ENCODE measurements at places on chromosomes 1 and 21. TPM values are rescaled to one million over a fixed set of nuclear protein-coding genes. Genes with fewer than 3 reads are reported as not detected.

- H3K27ac ChIP-seq = no peak overlapping the region
- no peaks in the 10 kb centered on the region for H3K4me1 ChIP-seq
- no peak for DNase-seq
- H3K4me3 ChIP-seq = no peak overlapping the region
- no peaks in the 10 kb centered on the region for H3K36me3 ChIP-seq
- no peaks in the 10 kb centered on the region for H3K27me3 ChIP-seq
Measured at GRCh38 chr1:42290130-42290529, 44.9 kb downstream of the FOXJ3 start.

DNA sequence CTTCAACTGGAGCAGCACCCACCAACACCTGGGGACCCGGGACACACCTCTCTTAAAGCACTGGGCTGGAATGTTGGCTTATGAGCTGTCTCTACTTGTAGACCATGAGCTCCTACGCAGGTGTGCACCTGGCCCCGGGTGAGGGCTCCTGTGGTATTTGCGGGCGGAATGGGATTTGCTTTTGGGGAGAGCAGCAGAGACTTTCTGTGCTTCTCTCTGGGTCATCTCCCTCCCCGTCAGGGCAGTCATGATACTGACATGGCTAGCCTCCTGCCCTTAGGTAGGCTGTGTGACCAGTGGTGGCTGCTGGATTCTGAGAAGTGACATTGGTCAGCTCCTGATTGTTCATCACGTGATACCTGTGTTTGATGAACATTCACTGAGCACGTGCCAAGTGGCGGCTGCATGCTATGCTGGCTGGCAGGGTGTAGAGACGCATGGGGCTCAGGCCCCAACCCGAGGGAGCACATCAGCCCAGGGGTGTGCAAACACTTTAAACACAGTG lies 9.0 kb upstream of the ZBTB21 start:
- H3K4me3 ChIP-seq = no peak overlapping the region
- H3K27ac ChIP-seq = no peak overlapping the region
- H3K27me3 ChIP-seq = no peaks in the 10 kb centered on the region
- H3K36me3 ChIP-seq = no peaks in the 10 kb centered on the region
- H3K4me1 ChIP-seq = no peaks in the 10 kb centered on the region
- DNase-seq = no peak

DNA sequence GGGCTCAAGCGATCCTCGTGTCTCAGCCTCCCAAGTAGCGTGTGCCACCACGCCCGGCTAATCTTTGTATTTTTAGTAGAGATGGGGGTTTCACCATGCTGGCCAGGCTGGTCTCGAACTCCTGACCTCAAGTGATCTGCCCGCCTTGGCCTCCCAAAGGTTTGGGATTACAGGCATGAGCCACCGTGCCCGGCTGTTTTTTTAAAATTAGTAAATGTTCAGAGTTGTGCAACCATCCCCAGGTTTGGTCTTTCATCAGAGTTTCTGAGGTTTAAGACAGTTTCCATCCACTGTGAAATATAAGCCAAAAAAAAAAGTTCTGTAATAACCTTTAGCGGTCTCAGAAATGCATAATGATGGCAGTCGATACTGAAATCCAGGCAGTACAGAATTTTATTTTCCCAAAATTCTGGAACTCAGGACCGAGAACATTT lies 550 bp upstream of the SYT11 start:
- peaks cover 35% of the 10 kb centered on the region for H3K4me1 ChIP-seq
- H3K4me3 ChIP-seq = peak overlapping the region; percentile 94
- peak overlapping the region; percentile 88 for H3K27ac ChIP-seq
- DNase-seq = peak; percentile 1

- no peaks in the 10 kb centered on the region for H3K27me3 ChIP-seq
- no peak overlapping the region for H3K27ac ChIP-seq
- H3K4me3 ChIP-seq = no peak overlapping the region
- no peaks in the 10 kb centered on the region for H3K4me1 ChIP-seq
- no peaks in the 10 kb centered on the region for H3K36me3 ChIP-seq
Measured at GRCh38 chr1:50829014-50829958, 130.8 kb downstream of the FAF1 start.

GRCh38 chr1:39089931-39090521 lies 63.9 kb downstream of the NDUFS5 start:
- DNase-seq = no peak
- H3K27ac ChIP-seq = no peak overlapping the region
- no peaks in the 10 kb centered on the region for H3K36me3 ChIP-seq
- H3K4me1 ChIP-seq = peaks cover 5% of the 10 kb centered on the region

The SPRR5 gene
- polyA plus RNA-seq = not detected

The C2CD2 gene
- 1.8 TPM for polyA plus RNA-seq

DNA sequence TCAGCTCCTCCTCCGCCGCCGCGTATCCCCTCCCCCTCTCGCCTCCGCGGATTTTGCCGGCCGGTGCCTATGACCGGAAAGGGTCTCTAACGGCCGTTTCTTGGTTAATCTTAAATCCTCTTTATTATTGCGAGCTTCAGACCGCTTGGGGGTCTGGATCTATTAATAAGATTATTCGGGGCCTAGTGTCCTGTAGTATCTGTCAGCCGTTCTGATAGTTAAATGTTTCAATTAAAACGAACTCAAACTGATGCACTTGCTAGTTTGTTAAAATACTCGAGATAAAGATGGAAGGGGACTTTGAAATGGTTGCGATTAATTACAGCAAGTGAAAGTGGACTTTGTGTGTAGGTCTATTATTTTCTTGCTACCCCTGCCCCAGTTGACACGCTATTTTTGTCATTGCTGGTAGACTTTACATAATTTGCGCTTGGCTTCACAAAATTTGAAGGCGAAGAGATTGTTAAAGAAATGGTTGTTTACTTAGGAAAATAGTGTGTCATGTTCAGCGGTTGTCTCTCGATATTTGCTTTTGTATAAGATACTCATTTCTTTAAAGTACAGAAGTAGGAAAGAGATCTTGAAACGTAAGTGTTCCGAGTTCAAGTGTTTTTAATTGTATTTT lies 779 bp downstream of the SON start:
- peaks cover 37% of the 10 kb centered on the region for H3K4me1 ChIP-seq
- H3K27ac ChIP-seq = peak overlapping the region; percentile 100
- peak; percentile 55 for DNase-seq
- H3K27me3 ChIP-seq = no peaks in the 10 kb centered on the region
- H3K4me3 ChIP-seq = peak overlapping the region; percentile 97

DNA sequence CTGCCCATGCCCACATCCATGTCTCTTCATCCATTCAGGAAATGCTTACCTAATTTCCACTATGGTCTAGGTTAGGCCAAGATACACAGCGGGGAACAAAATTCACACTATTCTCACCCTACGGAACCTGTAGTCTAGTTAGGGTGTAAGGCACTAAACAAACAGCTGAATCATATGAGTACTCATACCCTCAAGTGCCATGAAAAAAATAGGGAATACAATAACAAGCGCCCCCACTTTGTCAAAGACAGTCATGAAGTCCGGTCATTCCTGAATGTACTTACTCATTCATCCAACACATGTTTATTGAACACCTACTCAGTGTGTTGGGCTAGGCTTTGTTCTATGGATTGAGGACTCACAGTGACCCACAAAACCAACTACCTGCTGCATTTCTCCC lies 6.2 kb upstream of the FYB2 start:
- no peaks in the 10 kb centered on the region for H3K4me1 ChIP-seq
- DNase-seq = no peak
- no peaks in the 10 kb centered on the region for H3K27me3 ChIP-seq
- no peak overlapping the region for H3K27ac ChIP-seq

Measured in CD4-positive, CD25-positive, alpha-beta regulatory T cell (primary cell).